Fibroblast of villous mesenchyme (primary cell): ENCODE measurements at places on chromosomes 11 and 22.

DNA sequence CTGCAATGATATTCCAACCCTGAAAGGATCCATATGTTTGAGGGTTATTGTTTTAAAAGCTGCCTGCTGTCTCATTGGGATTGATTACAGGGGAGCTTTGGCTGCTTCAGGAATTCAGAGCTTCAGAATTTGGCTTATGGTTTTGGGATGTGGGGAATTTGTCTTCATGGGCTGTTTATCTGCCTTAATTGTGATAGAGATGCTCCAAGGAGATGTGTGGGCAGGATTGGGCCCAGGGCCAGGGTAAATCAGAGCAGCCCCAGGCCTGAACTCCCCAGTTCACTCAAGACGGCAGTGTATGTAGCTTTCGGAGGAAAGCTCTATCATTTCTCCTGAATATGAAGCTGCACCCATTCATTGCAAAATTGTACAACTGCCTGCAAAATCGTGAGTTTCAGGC is 88.5 kb downstream of the ALX4 start:
- no peak for DNase-seq

GRCh38 chr11:84890676-84891075 is 736.5 kb downstream of the DLG2 start:
- DNase-seq = no peak

- peak; percentile 19 for DNase-seq
Observed at GRCh38 chr11:59062602-59063529, 23.2 kb upstream of the GLYATL1B start.

DNA sequence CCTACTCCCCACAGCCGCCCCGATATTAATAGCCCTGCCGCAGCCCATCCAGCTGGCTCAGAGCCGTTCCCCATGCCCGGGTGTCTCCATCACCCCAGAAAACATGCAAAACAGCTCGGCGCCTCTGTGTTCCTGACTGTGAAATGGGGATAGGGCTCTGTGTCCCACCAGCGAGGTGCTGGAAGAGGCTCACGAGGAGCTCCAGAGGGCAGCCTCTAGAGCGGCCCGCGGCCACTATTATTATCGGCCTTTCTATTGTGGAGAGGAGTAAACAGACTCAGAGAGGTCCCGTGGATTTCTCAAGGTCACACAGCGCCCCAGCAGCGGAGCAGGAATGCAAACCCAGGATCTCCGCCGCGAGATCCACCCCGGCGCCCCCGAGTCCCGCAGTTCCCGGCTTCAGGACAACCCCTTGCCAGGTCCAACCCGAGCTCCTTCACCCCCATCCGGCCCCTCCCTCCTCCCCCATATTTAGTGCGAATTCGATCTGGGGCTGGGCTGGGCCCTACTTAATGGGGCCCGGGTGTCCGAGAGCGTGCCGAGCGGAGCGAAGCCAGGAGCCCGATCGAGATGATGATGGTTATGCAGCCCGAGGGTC is at the start of gene ACTN3:
Gene ACTN3, plus strand, starts transcription at position 536 of the 598 bp plus-strand sequence. Its CDS starts 35 bp downstream, at position 571.
- peak; percentile 66 for DNase-seq

DNA sequence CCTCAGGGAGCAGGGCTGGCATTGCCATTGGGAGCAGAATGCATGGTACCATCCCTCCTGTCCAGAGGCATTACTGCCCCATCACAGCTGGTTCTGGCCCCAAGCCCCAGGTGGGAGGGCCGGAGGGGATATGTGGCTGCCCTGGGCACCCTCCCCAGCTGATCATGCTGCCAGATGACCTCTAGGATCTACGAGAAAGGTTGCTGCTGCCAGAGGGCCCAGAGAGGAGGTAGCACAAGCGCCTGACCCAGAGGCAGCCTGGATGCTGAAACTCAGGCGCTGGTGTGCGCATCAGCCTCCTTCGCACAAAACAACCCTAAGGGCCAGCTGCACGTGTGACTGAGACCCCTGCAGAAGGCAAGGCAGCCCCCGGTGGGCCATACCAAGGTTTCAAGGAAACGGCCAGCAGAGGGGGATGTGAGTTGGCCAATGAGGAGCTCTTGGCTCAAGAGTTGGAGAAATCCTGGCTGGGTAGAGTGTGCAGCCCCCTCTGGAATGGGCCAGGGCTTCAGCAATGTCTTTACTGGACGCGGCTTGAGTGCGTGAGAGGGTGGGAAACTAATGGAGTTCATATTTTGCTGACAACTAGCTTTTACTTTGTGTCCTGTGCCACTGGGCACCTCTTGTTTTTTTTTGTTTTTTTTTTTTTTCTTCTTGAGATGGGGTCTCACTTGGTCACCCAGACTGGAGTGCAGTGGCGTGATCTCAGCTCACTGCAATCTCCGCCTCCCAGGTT is 88.3 kb upstream of the PARVA start:
- no peak for DNase-seq

GRCh38 chr11:45752106-45752505 is 52.8 kb upstream of the SLC35C1 start:
- DNase-seq = no peak

GRCh38 chr11:65501472-65502273 is 2.8 kb downstream of the MALAT1 start:
- peak; percentile 63 for DNase-seq

DNA sequence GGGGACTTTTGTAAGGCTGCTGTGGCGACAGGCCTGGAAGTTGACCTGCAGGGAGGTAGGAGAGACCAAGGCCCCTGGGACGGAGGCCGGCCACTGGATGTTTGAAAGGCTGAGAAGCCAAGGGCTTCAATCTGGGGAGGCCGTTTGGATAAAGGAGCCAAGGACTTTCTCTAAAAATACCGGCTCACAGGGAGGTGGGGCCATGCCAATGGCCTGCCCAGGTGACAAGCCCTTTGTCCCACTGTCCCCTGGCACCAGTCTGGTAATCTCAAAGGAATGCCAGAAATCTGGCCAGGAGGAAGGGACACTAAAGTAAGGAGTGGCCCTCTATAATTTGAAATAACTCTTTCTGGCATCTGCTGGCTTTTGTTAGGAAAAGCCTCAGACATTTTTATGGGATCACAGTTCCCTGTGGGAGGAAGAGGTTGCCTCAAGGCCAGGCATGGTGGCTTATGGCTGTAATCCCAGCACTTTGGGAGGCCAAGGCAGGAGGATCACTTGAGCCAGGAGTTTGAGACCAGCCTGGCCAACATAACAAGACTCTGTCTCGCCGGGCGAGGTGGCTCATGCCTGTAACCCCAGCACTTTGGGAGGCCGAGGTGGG is 1.9 kb upstream of the CHKA start:
- DNase-seq = peak; percentile 61

- DNase-seq = no peak
Observed at GRCh38 chr11:60221181-60221580, 21.8 kb downstream of the MS4A4E start.

DNA sequence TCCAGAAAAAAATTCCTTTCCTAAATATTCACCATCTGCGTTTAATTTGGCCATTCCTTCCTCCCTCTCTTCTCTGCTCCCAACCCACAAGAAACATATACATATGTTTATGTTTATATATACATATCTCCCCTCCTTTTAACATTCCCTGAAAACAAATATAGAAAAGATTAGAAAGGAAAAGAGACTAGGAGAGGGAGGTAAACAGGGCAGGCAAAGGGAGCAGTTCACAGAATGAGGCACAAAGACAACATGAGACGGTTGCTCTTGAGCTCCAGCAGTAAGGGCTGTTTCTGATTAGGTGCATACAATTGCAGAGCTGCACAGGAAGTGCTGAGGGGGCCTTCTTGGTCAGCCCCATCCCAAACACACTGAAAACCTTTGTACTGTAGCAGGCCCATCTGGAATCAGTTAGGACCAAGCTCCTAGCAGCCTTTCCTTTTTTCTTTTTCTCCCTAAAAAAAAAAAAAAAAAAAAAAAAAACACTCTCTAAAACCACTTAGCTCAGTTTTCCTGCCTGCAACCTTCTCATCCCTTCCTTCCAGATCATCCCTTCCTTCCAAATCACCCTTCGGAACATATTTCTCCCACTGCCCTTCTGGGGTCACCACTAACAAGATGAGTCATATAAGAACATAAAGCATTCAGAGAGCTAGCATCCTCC is 57.0 kb downstream of the RBFOX2 start:
- DNase-seq = peak; percentile 86

DNA sequence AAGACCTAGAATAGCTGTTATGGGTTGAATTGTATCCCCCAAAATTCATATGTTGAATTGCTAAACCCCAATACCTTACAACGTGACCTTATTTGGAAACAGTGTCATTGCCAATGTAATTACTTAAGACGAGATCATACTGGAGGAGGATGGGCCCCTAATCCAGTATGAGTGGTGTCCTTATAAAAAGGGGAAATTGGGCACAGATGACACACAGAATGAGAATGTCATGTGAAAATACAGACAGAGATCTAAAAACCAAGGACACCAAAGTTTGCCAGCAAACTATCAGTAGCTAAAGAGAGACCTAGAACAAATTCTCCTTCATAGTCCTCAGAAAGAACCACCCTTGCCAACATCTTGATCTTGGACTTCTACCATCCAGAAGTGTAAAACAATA is 127.7 kb downstream of the ATXN10 start:
- no peak for DNase-seq

DNA sequence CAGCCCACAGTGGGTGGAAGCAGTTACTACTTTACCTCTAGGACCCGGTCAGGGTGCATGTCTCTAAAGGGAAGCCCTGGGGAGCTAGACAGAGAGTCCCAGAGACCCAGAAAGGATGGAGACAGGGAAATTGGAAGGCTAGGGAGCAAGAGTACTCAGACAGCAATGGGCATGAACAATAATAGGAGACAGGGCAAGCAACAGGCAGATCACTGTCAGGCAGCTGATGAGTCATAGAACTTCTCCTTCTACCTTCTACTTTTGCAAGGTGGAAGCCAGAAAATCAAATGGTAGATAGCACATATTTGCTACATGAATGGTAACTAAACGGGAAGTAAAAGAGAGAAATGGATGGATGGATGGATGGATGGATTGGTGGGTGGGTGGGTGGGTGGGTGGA is 19.6 kb downstream of the CD5 start:
- DNase-seq = no peak

DNA sequence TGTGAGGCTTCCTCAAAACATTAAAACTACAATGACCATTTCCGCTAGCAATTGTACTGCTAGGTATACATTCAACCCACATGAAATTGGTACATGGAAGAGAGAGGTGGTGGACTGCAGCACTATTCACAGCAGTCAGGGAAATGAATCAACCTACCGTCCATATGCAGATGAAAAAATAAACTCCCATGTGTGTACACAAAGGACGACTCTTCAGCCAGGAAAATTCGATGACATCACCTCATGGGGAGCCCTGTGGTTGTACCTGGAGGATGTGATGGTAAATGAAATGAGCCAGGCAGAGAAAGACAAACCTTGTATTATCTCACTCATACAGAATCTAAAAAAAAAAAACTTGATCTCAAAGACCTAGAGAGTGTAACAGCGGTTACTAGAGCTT is 23.3 kb downstream of the RFPL3 start:
- no peak for DNase-seq

DNA sequence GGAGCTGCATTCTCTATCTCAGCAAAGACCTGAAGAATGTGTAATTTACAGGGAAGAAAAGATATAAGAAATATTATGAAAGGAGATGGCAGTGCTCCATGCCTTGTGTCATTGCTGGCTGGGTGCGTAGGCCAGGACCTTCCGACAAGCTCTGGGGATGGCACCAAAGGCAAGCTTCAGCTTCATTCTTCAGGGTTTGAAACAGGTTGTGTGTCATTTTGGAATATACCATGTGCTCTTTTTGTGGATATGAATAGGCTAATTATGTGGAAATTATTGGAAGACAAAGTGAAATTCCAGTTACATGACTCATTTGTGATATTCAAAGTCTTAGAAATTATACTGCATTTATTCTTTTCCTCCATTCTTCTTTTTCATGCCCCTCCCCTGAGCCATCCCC is 5.7 kb upstream of the KIRREL3 start:
- DNase-seq = no peak

- no peak for DNase-seq
Observed at GRCh38 chr11:35750315-35750714, 87.7 kb downstream of the TRIM44 start.

DNA sequence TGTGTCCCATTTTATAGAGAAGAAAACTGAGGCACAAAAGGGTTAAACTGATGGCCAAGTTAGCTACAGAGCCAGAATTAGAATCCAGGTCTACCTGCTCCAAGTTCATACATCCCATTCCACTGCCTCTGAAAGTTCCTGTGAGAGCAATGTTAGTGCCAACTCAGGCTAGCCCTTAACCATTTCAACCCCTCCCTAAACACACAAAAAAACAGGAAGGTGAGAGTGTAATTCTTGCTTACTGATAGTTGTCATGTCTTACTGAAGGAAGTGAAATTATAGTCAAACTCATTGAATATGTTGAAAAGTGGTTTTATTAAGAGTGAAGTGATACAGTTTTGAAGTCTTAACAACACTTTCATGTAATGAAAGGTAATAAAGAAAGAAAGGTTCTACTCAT is 2.9 kb upstream of the E2F8 start:
- no peak for DNase-seq
